Fibroblast of the aortic adventitia (primary cell): ENCODE measurements at places on chromosomes 1 and 21. TPM values are rescaled to one million over a fixed set of nuclear protein-coding genes. Genes with fewer than 3 reads are reported as not detected.
A peak's percentile ranks its signal among the peaks of the same experiment; 100 is the strongest.

DNA sequence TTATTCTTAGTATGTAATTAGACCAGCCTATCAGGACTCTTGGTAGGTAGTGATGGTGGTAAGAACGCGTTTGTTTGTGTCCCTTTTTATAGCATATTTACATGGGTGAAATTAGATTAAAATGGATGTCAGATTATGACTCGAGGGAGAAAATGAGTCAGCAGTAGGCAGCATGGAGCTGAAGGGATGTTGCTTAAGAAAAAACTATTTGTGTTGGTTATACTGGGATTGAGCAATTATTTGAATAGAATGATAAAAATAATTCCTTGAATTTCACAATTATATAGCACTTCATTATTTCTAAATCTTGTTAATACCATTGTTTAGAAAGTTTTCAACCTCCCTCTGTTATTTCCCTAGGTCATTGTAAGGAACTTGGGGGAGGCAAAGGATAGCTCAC, 348.8 kb downstream of the RYR2 start:
- DNase-seq, result no peak

GRCh38 chr1:198498881-198499280, 41.6 kb downstream of the ATP6V1G3 start:
- DNase-seq, result peak; percentile 39

- DNase-seq, result no peak
Observed at GRCh38 chr1:29632806-29633615, 396.7 kb downstream of the PTPRU start.

DNA sequence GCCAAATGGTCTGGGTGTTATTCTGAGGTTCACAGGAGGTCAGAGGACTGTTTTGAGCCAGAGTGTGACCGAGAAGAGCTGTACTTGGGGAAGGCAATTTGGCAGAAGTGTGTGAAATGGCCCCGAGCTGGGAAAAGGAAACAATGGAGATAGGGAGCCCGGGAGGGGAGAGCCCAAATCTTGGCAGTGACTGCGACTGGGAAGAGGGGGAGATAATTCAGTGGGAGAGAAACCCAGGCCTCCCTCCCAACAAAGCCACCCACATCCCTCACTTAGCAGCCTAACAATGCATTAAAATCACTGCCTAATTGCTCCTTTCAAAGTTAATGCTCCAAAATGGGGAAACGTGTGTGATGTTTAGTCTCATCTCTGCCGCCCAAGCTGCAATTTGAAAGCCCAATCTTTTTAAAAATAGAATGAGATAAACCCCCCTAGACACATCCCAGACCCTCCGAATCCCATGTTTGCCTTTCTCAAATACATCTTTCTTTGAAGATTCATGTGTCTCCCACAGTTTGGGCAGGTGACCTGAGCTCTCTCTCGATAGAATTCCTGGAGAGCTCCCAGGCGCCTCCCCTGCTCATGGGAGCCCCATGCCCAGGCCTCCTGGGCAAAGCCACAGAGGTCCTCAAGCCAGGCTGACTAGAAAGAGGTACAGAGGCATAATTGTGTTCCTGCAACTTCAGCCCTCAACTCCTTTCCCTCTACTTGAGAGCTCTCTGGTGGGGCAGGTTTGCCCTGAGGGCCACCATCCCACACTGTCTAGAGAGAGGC, 17.3 kb downstream of the LRRC52 start:
- DNase-seq, result no peak

GRCh38 chr1:40411294-40411693, 37.8 kb downstream of the SMAP2 start:
- no peak for DNase-seq

DNA sequence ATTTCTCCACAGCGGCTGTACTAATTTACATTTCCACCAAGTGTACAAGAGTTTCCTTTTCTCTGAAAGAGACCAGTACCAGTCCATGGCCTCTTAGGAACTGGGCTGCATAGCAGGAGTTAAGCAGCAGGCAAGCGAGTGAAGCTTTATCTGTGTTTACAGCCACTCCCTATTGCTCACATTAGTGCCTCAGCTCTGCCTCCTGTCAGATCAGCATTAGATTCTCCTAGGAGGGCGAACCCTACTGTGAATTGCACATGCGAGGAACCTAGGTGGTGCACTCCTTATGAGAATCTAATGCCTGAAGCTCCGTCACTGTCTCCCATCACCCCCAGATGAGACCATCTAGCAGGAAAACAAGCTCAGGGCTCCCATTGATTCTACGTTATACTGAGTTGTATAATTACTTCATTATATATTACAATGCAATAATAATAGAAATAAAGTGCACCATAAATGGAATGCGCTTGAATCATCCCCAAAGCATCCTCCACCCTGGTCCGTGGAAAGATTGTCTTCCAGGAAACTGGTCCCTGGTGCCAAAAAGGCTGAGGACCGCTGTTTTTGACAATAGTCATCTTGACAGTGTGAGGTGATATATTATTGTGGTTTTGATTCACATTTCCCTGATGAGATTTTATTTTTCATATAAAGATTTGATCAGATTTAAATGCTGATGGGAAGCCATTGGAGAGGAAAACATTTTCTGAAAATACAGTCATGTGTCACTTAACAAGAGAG, 45.5 kb upstream of the MRPS6 start:
- peak; percentile 57 for DNase-seq

DNA sequence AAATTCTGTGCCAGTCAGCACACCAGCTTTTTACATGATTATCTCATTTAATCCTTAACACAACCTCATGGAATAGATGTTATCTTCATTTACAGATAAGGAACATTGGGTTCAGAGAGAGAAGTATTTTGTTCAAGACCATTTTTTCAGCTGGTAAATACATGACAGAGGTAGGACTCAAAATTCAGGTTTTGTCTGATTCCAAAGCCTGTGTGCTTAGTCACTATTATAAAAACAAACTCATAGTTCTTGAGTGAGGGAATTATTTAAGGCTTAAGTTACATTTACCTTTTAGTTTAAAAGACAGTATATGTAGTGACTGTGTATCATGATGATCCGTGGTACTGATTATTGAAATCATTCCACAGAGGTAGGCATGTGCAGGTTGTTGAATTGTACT, 125.2 kb downstream of the MAGI3 start:
- DNase-seq, result peak; percentile 25

DNA sequence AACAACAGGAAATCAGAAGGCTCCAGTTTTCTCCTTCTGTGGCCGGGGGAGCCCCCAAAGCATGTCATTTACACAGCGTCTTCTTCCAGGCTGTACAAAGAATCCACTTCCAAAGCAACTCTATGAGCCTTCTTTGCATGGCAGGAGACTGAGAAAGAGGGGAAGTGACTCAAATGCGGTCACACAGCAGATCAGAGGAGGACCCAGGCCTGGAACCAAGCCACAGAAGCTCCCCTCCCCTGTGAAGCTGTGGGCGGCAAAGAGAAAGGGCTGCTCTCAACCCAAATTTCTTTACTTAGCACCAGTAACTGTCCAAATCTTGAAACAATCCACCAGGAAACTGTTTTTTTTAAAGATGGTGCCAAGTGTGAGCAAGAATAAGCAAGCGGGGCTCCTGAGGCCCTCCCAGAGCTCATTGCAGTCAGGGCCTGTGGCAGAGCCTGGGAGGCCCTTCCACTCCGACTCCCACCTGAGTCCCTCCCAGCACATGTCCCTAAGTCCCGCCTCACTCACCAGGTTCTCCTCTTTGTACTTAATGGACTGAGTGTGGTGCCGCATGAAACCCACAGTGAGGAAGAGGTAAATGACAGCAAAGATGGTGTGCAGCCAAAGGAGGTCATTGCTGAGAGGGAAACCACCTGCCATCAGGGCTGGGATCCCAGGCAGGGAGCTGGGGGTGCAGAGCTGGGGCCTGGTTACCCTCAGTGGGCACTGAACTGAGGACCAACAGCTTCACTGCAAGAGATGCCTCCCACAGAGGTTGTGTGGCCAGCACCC, 15.9 kb downstream of the TMEM63A start:
- DNase-seq, result peak; percentile 66

DNA sequence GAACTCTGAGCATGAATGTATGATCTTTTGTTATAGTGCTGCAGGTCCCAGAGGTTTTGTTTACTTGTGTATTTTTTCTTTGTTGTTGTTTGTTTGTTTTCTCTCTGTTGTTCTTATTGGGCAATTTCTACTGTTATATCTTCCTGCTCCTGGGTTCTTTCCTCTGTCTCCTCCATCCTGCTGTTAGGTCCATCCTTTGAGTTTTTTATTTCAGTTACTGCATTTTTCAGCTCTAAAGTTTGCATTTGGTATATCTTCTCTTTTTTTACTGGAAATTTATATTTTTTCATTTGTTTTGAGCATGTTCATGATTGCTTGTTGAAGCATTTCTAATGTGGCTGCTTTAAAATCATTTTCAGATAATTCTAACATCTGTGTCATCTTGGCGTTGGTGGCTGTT, 9.9 kb downstream of the TRPM2 start:
- no peak for DNase-seq

GRCh38 chr1:100584761-100585745, 47.1 kb downstream of the GPR88 start:
- peak; percentile 50 for DNase-seq

- DNase-seq, result peak; percentile 87
Observed at GRCh38 chr1:28927648-28928313, 13.4 kb downstream of the EPB41 start.

- DNase-seq, result no peak
Observed at GRCh38 chr1:9780554-9781110, 43.1 kb downstream of the CLSTN1 start.

DNA sequence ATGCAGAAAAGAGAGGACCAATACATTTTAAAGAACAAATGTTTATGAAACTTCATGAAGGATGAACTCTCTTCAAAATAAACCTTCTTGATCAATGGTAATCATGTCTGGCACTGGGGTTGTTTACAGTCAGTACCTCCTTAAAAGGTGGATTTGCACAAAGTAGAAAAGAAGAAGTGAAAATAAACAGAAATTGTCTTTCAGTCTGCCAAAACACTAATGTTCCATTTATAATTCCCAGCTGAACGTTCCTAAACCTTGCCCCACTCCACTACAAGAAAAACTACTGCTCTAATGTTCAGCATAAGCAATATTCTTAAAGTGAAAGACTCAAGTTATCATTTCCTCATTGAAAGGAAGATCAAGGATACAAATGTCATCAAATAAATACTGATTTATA, 86.2 kb downstream of the EIF4G3 start:
- no peak for DNase-seq

- no peak for DNase-seq
Observed at GRCh38 chr1:90162216-90162615, 167.3 kb downstream of the ZNF326 start.

- no peak for DNase-seq
Observed at GRCh38 chr1:17101261-17101660, 18.0 kb downstream of the PADI2 start.

GRCh38 chr1:179128520-179128919, 46.6 kb downstream of the TOR3A start:
- DNase-seq, result no peak

DNA sequence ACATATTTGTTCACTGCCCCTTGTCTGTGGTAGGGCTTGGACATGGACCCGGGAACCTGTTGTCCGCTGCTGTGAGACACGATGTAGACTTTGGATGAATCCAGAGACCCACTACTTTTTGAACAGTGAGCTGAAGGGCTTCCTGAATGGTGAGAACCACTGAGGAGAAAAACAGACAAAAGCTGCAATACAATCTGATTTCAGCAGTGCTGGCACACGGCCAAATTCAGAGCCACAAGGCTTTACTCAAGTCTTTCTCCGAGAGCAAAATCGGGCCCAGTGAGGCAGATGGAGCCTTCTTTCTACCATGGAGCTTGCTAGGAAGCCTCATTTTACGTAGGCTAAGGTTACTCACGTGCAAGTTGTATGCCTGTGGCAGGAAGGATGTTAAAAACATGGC, 197.6 kb downstream of the SIPA1L2 start:
- DNase-seq, result no peak

DNA sequence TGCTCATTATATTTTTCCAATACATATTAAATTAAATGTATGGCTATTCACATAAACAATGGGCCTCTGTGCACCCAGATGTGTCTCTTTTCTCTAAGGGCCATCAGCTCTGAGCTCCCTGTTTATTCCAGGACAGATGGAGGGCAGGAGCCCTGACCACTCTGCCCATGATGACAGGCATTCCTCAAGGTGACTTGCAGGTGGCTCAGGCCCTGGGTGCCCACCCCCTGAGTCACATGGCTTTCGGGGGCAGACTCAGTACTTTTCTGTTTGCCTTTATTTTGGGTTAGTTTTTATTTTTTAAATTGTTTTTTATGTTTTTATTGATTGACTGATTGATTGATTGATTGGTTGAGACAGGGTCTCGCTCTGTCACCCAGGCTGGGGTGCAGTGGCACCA, 6.4 kb upstream of the LRP8 start:
- DNase-seq, result no peak

DNA sequence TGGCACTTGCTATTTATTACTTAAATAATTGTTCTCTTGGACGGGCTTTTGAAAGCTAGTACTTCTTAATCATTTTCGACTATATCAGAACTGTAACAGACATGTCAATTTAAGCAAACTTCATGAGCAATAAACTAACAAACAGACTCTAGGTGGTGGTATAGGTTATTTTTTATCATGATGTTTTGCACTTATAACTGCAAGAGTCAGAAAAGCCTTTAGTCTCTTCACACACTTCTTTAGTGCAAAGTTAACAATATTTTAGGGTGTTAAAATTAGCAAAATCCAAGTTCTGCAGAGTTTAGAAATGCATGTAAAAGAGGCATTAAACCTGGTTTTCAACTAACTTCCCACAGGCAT, 2.2 kb downstream of the NRIP1 start:
- DNase-seq, result peak; percentile 51

DNA sequence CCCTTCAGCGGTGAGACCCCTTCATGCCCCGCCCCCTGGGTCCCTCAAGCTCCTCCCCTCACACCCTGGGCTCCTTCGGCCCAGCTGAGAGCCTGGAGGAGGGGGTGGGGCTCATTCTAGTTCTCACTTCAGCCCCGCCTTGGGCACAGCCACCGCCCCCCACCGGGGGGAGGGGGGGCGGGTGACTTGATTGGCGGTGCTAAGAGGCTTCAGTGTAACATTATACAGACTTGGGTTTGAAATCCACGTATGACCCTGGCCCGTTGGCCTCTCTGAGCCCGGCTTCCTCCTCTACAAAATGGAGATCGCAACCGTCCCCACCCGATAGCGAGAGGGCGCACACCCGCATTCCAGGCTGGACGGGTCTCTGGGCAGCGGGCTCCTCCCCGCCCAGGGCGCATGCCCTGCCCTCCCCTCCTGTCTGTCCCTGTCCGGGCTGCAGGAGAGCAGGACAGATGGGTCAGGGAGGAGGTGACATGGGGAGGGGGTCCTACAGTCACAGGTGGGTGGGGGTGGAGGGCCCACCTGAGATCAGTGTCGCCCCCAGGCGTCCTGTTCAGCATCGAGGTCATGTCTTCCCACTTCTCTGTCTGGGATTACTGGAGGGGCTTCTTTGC, 5.1 kb downstream of the CLCNKB start:
- DNase-seq, result peak; percentile 16

Gene HTR6
- total RNA-seq, result 0.09 TPM in 1 of 2 replicates, not detected in the other

Gene IL19
- 0.41 TPM in 1 of 2 replicates, not detected in the other for total RNA-seq

Gene CFAP141
- total RNA-seq, result not detected in 2 replicates

Gene ADAMTS4
- total RNA-seq, result 1.1 and 3.1 TPM in 2 replicates

Gene SPRR2G
- not detected in 2 replicates for total RNA-seq

Gene FAM3B
- not detected in 2 replicates for total RNA-seq

Gene LCE1D
- total RNA-seq, result not detected in 2 replicates

Gene CD34
- total RNA-seq, result 0.27 and 4.8 TPM in 2 replicates

Gene SH2D1B
- under 0.01 TPM in 1 of 2 replicates, not detected in the other for total RNA-seq

Gene MMEL1
- not detected in 2 replicates for total RNA-seq

Gene KRTAP13-4
- total RNA-seq, result not detected in 2 replicates

Gene EPHA2
- 7.8 and 7.9 TPM in 2 replicates for total RNA-seq

Gene XKR8
- 4.9 and 5.9 TPM in 2 replicates for total RNA-seq

Gene USP1
- 32.4 and 64.8 TPM in 2 replicates for total RNA-seq
